ENCODE measurements at places on chromosomes 1 and 21.

GRCh38 chr1:187032982-187033692 is 204.4 kb downstream of the PLA2G4A start:
- no peak for DNase-seq

- DNase-seq, result no peak
These were observed 12.1 kb upstream of the COA6 start for GRCh38 chr1:234361102-234361603.

DNA sequence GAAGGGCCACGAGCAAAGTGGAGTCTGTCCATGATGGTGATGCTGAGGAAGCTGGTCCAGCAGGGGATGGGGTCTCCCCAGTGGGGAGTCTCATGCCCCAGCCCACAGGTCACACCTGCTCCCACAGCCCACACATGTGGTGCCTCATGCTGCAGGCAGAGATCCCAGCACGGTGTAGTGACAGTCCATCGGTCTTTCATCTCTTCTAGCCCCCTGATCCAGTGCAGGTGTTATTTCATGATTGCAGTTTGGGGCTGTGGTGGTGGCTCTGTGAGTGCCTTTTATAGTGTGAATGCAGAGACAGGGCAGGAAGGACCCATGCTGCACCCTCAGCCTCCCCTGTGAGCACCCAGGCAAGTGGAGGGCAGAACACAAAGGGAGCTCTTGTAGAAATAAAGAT is 45.0 kb downstream of the UBASH3A start:
- DNase-seq, result no peak

GRCh38 chr1:34697818-34698217 is 57.0 kb upstream of the GJB5 start:
- no peak for DNase-seq

DNA sequence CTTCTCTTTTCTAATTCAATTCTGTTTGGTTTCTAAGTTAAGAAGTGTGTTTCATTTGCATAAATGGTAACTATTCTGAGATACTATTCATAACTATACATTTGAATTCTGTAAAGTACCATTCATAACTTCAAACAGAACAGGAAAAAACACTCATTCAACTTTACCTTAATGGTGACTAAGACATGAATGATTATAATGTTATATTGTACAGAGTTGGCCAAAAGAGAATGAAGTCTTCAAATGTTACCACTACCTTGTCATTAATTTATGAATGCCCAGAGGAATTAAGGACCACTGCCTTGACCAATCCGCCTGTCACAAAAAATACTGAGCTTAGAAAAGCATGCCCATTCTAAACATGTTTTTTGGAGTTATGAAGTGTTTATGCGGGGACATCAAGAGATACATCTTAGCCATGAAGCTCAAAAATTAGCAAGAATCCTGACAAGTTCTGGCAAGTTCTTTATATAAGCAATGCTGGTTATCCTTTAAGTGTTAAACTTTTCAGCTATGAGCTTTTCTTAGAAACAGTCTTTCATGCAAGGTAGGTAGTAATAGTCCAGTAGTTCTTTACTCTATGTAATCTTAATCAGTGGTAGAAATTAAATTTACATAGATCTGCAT is 7.9 kb downstream of the WASF2 start:
- DNase-seq, result no peak

GRCh38 chr1:108080448-108080847 is 115.5 kb upstream of the VAV3 start:
- DNase-seq, result no peak

DNA sequence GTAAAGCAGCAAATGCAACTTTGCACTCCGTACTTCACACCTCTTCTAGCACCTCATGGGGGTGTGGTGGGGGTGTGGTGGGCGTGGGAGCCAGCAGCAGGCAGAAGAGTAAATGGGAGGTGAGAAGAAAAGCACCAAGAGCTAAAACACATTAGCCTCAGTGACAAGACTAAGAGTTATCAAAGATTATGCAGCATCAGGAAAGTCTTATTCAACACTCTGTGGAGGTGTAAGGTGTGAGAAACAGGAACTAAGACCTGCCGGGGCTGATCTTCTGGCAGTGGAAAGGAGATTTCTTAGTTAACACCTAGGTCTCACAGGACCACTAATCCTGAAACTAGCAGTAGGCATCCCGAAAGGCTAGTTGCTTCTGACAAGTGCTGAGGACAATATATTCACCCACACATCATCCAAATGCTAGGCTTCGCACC is 9.9 kb downstream of the TGFBR3 start:
- DNase-seq, result no peak

Measured in effector memory CD4-positive, alpha-beta T cell (primary cell).